Activated CD8-positive, alpha-beta T cell treated with anti-CD3 and anti-CD28 coated beads for 36 hours (primary cell): ENCODE measurements at places on chromosomes 5 and 9. TPM values are rescaled to one million over a fixed set of nuclear protein-coding genes. Genes with fewer than 3 reads are reported as not detected.

GRCh38 chr5:171580502-171581265 is 161.2 kb downstream of the FGF18 start:
- H3K27me3 ChIP-seq, result peaks cover 9% of the 10 kb centered on the region
- DNase-seq, result no peak
- H3K27ac ChIP-seq, result no peak overlapping the region

DNA sequence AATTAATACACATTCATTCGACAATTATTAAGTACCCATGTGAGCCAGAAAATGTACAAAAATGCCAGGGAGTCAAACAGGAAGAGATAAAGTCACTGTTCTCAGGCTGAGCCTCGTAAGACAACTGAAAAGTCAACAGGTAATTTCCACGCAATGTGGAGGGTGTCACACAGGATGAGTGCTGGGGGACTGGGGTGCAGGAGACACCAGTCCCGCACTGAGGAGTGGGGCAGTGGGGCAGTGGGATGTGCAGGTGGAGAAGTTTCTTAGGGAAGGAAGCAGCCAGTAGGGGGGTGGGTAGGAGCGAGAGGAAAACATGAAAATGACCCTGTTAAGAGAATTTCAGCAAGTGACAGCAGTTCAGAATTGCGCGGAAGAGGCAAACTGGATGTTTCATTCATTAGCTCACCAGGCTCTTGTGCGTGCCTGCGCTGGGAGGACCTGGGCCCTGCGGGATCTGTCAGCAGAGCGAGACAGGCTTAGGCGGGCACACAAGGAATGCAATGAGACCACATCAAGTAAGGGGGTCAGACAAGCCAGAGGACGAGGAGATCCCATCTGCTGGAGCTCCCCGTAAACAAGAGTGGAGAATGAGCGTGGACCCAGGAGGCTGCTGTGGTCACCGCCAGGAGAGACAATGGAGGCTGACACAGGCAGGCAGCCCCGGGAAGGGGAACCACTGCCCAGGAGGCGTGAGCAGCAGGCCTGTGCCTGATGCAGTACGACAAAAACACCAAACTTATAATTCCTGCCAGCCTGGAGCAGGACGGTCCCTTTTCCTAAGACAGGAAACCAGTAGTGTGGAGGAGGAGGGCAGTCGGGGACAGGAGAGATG is 21.0 kb downstream of the CAMSAP1 start:
- peak overlapping the region; percentile 48 for H3K4me3 ChIP-seq
- H3K27ac ChIP-seq, result peak overlapping the region; percentile 56
- H3K4me1 ChIP-seq, result peaks cover 60% of the 10 kb centered on the region
- no peaks in the 10 kb centered on the region for H3K36me3 ChIP-seq
- no peaks in the 10 kb centered on the region for H3K27me3 ChIP-seq
- DNase-seq, result no peak

DNA sequence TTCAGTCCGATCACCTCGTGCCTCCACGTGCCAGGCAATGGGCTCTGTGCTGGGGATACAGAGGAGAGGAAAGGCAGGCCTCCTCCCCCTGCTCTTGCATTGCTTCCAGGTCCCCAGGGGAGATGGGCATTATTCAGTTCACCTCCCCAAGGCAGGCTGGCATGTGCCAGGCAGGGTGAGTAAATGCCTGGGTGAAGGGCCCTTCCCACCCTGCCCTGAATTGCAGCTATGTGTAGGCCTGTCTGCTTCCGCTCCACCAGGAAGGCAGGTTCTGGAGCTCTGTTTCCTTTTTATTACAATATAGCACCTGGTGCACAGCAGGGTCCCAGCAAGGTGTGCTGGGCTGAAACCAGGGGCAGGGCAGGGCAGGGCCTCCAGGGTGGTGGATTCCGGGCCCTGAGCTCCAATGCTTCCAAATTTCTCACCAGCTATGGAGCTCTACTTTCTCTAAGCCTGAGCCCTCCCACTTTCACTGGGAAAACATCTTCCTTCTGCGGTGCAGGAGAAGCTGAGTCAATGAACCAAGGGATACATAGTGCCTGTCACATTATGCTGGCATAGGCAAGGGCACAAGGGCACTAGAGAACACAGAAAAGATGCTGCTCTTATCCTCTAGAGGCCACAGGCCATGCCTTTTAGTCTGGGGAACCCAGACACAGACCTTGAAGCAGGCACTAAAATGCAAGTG is 42.0 kb downstream of the SHB start:
- H3K27ac ChIP-seq, result no peak overlapping the region
- H3K4me3 ChIP-seq, result no peak overlapping the region
- H3K4me1 ChIP-seq, result peaks cover 8% of the 10 kb centered on the region
- DNase-seq, result no peak
- H3K36me3 ChIP-seq, result no peaks in the 10 kb centered on the region
- no peaks in the 10 kb centered on the region for H3K27me3 ChIP-seq

DNA sequence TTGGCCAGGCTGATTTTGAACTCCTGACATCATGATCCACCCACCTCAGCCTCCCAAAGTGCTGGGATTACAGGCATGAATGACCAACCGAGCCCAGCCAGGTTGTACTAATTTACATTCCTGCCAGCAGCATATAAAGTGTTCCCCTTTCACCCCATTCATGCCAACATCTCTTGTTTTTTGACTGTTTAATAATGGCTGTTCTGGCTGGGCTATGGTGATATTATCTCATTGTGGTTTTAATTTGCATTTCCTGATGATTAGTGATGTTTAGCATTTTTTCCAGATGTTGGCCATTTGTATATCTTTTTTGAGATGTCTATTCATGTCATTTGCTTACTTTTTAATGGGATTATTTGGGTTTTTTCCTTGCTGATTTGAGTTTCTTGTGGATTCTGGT is 87.3 kb downstream of the INVS start:
- H3K27me3 ChIP-seq, result no peaks in the 10 kb centered on the region
- no peaks in the 10 kb centered on the region for H3K4me1 ChIP-seq
- peaks cover 47% of the 10 kb centered on the region for H3K36me3 ChIP-seq
- no peak overlapping the region for H3K27ac ChIP-seq

The ADRA1B gene
- total RNA-seq, result not detected

DNA sequence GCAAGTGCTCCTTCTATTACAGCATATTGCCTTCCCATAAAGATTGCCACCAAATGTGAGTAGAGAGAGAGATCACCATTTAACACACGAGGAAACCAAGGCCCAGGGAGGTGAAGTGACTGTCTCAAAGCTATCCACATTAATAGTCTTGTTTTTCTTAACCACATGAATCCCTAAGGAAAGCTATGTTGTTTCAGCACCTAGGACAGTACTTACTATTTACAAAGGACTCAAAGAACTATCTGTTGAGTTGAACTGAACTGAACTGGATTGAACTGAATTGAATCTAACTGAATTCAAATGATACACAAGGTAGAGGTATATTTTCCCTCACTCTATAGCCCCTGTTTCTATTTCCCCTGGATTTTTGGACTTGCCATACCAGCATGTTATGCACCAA is 430.4 kb downstream of the CAAP1 start:
- no peak overlapping the region for H3K4me3 ChIP-seq
- H3K27me3 ChIP-seq, result no peaks in the 10 kb centered on the region
- no peak for DNase-seq
- H3K36me3 ChIP-seq, result no peaks in the 10 kb centered on the region
- no peaks in the 10 kb centered on the region for H3K4me1 ChIP-seq
- H3K27ac ChIP-seq, result no peak overlapping the region

- no peaks in the 10 kb centered on the region for H3K36me3 ChIP-seq
- DNase-seq, result no peak
- H3K27me3 ChIP-seq, result no peaks in the 10 kb centered on the region
- H3K4me3 ChIP-seq, result no peak overlapping the region
- no peak overlapping the region for H3K27ac ChIP-seq
- no peaks in the 10 kb centered on the region for H3K4me1 ChIP-seq
Observed at GRCh38 chr5:78717674-78718584, 69.4 kb upstream of the LHFPL2 start.

The ADAMTSL1 gene
- total RNA-seq, result not detected

DNA sequence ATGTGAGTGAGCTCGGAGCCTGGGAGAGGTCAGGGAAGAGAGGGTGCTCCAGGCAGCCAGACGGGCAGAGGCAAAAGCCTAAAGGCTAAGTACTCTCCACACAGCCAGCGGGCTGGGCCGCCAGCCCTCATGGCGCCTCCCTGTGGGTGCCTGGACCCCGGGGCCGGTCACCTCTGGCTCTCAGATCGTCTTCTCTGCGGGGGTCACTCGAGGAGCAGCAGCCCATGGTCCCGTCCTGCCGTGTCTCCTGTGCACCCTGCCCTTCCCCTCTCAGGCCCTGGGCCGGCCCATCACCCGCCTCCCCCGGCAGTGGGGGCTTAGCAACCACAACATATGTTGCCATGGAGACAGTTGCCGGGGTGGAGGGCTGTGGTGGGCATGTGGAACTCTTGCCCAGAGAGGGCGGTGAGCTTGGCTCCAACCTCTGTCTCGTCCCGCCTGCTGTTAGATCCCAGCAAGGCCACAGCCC is 4.2 kb downstream of the AK1 start:
- no peaks in the 10 kb centered on the region for H3K36me3 ChIP-seq
- H3K4me3 ChIP-seq, result no peak overlapping the region
- peaks cover 7% of the 10 kb centered on the region for H3K27me3 ChIP-seq
- peaks cover 3% of the 10 kb centered on the region for H3K4me1 ChIP-seq
- H3K27ac ChIP-seq, result no peak overlapping the region

DNA sequence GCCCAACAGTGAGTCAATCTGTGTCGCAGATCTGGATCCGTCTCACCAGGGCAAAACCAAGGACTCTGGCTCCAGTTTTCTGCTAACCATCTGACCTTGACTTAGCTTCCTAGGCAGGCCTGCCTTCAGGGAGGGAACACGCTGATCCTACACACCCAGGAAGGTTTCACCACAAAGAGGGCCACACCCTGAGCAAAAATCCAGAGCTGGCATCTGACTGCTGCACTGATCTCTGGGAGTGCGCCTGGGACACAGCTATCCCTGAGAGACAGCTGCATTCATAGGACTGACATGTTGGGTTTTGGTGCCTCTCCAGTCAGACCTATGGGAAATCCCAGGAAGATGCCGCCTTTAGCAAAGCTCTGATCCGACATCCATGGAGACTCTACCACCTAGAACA is 47.5 kb downstream of the CDK5RAP2 start:
- no peaks in the 10 kb centered on the region for H3K4me1 ChIP-seq
- DNase-seq, result no peak
- H3K36me3 ChIP-seq, result peaks cover 65% of the 10 kb centered on the region
- no peak overlapping the region for H3K4me3 ChIP-seq

GRCh38 chr5:43066799-43067741 is 27.0 kb upstream of the ANXA2R start:
- H3K36me3 ChIP-seq, result peaks cover 28% of the 10 kb centered on the region
- DNase-seq, result peak; percentile 93
- no peaks in the 10 kb centered on the region for H3K27me3 ChIP-seq
- peak overlapping the region; percentile 99 for H3K4me3 ChIP-seq
- peak overlapping the region; percentile 99 for H3K27ac ChIP-seq
- H3K4me1 ChIP-seq, result peaks cover 32% of the 10 kb centered on the region

GRCh38 chr9:78778861-78779374 is 482.0 kb downstream of the PSAT1 start:
- H3K27me3 ChIP-seq, result no peaks in the 10 kb centered on the region
- no peak for DNase-seq
- no peak overlapping the region for H3K27ac ChIP-seq
